ENCODE measurements at places on chromosomes 1 and 21.

DNA sequence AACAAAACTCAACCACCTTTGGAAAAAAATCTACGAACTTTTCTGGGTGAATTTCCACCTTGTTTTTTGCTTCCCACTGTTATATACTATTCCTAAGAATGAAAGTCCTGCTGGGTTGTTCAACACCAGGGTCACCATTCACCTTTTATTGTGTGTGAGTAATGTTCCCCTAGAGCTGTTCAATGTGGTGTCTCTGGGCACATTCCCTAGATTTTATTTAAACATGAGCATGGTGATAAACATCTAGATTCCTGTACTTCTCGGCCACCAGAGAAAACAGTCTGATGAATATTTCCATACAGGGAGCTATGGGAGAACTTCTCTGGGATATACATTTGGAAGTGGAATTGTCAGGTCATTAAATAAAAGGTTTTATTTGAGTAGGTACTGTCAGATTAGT, 13.0 kb downstream of the FMN2 start:
- no peak for DNase-seq

DNA sequence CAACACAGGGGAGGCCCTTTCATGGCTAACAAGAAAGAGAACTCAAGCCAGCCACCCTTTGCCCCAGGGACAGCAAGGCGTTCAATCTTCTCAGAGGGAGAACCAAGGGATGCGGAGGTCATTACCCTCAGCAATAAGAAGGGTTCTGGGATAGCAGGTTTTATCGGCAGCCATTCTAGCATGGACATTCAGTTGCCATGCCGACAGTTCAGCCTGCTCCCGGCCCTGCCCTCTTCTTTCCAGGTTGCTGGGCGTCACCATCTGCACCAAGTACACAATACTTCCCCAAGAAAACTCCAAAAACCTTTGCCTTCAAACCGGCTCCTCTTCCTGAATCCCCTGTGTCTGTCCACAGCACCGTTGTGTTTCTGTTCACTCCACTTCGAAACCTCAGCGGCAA, 47.1 kb downstream of the SYT2 start:
- no peak for DNase-seq

- DNase-seq = no peak
These were observed 6.8 kb upstream of the VAMP4 start for GRCh38 chr1:171748651-171749050.

- peak; percentile 51 for DNase-seq
These were observed 20.8 kb downstream of the NAV1 start for GRCh38 chr1:201559679-201560162.

DNA sequence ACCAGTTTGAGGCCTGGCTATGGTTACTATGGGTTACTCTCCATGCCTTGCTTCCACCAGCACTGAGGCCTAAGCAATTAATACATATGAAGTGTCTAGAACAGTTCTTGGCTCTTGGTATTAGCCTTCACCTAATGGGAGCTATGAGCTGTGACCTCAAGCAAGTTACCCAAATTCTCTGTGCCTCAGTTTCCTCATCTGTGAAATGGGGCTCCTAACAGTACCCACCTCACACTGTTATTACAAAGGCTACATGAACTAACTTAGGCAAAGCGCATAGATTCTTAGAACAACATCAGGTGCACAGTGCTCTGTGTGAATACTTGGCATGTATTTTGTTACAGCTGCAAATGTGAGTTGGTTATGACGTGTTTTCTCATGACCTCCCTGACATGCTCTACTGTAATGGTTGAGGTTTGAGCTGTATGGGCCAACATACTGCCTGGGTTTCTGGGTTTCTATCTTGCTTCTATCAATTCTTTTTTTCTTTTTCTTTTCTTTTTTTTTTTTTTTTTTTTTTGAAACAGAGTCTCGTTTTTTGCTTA, 26.5 kb downstream of the CDCP2 start:
- no peak for DNase-seq

DNA sequence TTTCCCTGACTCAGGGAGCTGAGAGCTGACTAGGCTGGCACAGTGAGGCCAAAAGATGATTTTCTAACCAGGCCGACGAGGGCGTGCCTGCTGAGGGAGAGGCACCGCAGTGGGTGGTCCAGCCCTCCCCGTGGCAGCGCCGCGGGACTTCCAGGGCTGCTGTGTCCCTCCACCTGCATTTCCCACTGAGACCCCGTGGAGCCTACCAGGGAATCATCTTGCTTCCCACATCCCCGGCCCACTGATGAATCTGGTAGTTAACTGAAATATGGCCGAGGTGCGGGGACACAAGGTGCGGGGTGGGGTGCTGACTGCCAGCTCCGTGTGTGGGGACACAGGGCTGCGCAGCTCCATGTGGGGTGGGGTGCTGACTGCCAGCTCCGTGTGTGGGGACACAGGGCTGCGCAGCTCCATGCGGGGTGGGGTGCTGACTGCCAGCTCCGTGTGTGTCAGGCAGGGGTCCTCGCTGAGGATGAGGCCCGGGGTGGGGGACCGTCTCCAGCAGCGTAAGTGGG, 10.4 kb downstream of the WRAP73 start:
- no peak for DNase-seq

GRCh38 chr21:37153196-37153934, 80.3 kb downstream of the TTC3 start:
- no peak for DNase-seq

- DNase-seq = no peak
These were observed 3.5 kb downstream of the EPHX1 start for GRCh38 chr1:225813214-225813964.

DNA sequence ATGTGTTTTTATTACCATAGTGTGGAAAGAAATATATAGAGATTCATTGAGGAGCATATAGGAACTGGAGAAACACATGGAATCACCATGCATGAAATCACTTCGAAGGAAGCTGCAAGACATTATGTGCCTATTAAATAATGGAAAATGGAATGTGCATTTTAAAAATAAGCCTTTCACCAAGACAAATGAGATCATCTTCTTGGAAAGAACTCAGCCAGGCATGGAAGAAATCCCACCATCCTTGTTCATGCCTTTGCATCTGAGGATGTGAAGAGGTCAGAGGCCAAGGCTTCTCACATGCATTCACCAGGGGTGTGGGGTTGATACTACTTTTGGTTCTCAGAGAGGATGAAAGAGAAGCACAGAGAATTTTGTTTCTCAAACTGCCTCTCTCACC, 50.0 kb downstream of the C1orf198 start:
- no peak for DNase-seq

GRCh38 chr1:162055062-162055461, 14.4 kb upstream of the NOS1AP start:
- no peak for DNase-seq

DNA sequence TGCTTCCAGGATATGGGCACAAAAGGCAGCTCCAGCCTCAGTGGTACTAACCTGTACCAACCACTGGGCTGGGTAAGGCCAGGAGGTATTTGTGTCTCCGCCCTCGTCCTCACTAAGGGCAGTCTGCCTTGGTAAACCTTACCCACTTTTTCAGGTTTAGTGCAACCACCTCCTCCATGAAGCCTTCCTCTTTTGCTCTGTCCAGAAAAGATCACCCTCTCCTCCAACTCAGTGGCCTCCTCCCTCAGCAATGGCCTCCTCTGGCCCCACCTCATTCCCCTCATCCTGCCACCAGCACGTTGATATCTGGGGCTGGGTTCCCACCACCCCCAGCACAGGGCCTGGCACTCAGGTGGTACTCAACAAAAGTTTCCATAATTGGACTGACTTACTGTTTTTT, 161.5 kb downstream of the GRIK3 start:
- DNase-seq = no peak

DNA sequence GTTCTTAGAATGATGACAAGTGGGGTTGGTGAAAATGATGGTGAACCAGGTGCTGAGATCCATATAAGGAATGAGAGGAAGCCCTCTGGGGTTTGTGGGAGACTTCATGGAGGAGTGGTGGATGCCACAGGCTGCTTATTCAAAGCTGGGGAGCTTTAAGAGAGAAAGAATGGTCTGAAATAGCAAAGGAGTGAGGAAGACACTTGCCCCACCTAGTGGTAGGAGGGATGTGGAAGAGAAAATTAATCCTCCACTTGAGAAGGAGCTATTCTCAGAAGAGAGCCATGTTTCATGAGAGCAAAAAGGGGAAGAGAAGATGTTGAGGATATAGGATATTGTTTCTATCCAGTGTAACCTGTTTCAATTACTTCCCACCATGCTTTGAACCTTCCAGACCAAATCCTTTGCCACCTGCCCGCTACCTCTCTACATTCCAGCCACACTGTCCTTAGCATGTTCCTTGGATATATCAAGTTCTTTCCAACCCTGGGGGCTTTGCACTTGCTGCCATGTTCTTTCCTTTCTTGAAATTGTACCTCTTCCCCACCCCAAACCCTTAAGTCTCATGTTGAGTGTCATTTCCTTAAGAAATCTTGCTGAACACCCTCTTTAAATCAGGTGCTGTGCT, 19.6 kb upstream of the ZNF648 start:
- no peak for DNase-seq

DNA sequence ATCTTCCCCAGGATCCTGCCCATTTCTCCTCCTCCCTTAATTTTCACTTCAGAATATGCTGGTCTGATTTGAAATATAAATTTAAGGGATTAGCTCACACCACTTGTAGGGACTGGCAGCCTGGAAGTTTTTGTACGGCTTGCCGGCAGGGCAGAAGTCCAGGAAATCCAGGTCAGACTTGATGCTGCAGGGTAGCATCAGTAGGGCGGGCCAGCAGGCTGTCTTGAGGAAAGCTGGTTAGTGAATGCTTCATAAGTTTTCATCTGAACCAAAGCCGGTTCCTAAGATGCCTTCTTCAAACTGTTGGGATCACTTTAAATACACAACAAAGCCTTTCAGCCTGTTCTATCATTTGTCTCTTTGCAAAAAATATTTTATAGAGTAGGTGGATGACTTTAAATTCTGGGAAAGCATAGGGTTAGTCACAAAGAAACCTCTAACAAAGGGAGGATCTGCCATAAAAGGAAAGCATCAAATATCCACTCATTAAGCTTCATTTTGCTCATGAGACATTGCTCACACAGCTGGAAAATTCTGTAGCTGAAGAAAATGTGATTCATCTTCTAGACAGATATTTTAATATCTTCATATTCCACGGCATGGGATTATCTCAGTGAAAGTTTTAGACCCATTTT, 90.7 kb upstream of the GFI1 start:
- no peak for DNase-seq

GRCh38 chr21:45542667-45543370, 579 bp upstream of the SLC19A1 start:
- DNase-seq = no peak

DNA sequence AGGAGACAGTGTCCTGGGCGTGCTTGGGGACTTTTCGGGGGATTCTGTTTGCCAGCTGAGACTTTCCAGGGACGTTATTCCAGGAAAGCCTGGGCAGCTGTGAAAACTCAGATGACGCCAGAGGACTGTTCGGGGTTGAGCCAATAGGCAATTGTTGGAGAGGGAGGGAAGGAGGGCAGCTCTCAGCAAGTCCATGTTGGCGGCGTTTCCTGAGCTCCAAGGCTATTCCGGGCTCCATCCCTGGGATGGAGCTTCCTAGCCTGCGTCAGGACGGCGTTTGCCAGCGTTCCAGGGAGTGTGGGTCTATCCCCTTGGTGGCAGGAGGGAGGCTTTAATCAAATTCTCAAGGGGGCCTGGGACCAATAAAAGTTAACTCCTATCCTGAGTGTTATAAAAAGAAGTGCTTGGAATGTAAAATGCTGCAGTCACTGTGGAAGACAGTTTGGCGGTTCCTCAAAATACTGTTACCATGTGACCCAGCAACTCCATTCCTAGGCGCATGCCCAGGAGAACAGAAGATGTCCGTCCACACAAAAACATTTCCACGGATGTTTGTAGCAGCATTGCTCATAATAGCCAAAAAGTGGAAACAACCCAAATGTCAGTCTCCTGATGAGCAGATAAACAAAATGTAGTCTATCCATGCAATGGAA, 15.2 kb downstream of the SLC27A3 start:
- DNase-seq = no peak

GRCh38 chr1:64711266-64711665, 33.6 kb upstream of the RAVER2 start:
- no peak for DNase-seq

- DNase-seq = no peak
These were observed 138.9 kb upstream of the SOD1 start for GRCh38 chr21:31520561-31521098.

DNA sequence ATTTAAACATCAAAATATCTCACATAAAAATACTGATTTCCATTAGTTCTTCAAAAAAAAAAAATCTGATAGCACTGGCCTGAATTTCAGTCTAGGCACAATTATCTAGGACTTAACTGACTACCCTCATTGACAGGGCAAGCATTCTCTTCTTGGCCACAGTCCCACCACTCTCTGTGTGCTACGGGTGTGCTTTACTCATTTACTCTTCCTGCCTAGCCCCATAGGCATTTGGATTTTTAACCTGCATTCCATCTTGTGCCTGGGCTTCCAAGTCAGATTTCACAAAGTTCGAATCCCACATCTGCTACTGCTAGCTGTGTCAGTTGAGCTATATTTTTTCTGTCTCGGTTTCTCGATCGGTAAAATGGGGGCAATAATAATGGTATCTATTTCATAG, 38.0 kb downstream of the PTPN14 start:
- DNase-seq = no peak

GRCh38 chr1:111895469-111895868, 94.0 kb downstream of the KCND3 start:
- DNase-seq = no peak

DNA sequence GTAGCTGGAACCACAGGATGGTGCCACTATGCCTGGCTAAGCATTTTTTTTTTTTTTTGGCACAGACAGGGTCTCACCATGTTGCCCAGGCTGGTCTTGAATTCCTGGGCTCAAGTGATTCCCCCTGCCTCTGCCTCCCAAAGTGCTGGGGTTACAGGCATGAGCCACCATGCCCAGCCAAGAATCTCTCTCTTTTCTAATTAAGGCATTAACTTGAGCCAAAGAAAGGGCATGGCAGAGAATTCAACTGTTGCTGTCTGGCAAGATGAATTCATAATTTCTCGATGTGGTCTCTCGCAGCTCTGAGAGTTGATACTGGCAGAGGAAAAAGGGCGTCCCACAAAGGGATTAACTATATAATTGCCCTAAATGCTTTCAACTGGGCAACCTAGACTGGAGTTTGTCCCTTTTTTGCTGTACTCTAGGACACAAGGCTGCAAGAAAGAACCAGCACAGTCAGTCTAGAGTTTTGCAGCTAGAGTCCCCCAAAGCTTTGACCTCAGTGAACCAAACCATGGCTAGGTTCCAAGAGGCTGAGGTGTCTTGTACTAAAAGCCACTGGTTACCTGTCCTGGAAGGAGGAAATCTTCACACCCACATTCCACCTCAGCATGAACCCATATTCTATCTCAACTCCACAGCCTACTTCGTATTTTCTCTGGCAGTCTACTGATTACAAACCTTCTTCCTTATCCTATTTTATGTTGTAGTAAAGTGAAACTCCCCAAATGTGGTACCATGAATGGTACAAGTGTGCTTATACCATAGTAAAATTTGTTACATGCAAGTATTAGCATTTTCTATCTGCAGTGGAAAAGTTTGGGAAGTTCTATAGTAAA, 51.2 kb downstream of the OPTC start:
- no peak for DNase-seq

DNA sequence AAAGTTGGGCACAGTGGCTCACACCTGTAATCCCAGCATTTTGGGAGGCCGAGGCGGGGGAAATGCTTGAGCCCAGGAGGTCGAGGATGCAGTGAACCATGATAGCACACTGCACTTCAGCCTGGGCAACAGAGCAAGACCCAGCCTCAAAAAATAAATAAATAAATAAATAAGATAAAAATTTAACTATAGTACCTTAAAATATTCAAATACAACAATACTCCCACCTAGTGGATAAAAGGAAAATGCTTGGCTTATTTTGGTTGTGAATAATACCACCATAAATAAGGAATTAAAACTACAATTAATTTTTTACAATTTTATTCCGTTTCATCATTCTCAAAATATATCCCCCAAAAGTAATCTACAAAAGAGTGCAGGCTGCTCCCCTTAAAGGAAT, 8.1 kb downstream of the PSMG1 start:
- no peak for DNase-seq
